ENCODE measurements at places on chromosomes 12 and 14.
A peak's percentile ranks its signal among the peaks of the same experiment; 100 is the strongest.

GRCh38 chr12:64568298-64568697 is 42.0 kb upstream of the RASSF3 start:
- DNase-seq, result no peak

DNA sequence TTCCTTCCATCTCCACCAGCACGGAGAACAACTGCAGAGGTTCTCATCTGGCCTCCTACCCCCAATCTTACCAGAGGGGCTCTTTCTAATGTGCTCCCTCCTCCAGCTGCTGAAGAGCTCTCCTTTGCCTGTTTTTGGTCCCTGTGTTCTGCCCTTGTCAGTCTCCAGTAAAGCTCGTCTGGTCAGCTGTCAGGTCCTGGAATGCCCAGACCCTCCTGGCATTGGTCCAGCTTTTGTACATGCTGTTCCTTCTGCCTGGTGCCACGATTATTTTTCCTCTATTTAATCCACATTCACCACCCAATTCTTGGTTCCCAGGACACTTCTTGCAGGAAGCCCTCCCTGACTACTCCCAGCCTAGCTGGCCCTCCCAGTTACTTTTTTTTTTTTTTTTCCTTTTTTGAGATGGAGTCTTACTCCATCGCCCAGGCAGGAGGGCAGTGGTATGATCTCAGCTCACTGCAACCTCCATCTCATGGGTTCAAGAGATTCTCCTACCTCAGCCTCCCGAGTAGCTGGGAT is 6.5 kb downstream of the SLC8B1 start:
- no peak for DNase-seq

- DNase-seq, result no peak
Measured at GRCh38 chr12:16785524-16785923, 179.6 kb upstream of the LMO3 start.

DNA sequence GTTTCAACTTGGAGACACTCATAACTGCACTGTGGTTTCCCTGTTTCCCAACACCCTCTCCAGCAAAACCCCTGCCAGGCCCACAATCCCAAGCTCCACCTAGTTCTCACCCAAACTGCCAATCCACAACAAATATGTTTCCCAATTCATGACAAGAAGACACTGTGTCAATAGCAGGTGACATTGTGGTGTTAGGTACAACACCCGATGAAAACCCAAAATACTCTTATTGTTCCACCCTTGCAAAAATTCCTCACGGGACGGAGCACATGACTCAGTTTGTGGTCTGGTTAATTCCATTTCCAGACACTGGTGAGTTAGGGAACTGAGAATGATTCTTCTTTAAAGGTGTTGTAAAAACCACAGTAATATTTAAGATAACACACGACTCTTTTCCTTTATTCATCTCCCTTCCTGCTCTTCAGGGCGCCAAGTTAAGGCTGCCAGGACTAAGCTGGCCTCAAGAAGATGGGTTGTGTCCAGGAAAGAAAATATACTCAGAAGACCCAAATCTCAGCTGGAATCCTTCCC is 735.5 kb downstream of the MED13L start:
- DNase-seq, result no peak

- DNase-seq, result peak; percentile 66
Measured at GRCh38 chr12:132955094-132956010, 754 bp downstream of the ZNF605 start.

DNA sequence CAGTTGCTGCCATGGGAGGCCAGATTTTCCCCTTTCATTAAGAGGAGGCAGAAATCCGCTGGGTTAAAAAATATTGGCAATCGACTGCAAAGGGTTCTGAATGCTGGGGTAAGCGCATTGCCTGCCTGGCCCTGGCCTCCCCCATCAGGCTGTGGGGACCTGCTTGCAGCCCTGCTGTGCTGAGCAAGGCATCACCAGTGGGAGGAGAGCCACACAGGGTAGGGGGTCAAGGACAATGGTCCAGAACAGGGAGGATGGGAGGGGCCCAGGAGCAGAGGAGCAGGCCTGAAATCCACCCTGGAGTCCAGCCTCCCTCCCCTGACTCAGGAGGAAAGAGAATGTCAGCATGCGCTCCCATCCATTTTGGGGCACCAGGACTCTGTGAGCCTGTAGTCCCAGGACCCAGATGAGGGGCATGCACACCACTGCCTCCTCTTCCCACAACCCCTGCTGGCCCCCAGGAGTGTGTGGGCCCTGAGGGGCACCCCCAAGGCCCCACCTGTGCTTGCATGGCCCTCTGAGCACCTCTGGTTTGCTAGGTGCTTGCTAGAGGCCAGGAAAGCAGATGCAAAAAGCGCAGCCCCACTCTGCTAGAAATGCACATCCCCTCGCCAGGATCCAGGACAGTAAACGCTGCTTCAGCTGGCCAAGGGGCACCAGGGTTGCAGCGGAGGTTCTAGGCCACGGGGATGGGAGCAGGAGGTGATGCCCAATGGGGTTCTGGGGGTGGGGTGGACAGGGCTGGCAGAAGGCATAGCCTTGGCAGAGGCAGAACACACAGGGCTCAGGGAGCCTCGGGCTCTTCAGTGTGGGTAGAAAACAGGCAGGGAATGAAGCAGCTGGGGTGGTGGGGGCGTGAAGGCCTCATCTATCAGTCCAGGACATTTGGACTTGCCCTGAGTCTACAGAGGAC is 14.6 kb downstream of the TESC start:
- DNase-seq, result no peak

DNA sequence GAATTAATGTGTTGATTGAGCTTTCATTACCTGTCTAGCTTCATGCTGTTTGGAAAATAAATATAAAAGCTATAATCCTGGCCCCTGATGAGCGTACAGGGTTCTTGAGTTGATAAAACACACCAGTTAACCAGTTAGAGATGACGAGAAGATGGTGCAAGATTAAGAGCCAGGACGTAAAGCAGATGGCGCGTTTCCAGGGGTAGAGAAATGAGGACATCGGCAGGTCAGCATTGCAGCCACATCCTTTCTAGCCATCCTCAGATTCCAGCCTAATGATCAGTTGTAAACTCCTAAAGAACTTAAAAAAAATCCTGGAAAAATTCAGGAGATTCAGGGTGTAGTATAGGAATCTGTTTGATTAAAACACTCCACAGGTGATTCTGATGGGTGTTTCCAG is 203.7 kb downstream of the CACNA1C start:
- no peak for DNase-seq

DNA sequence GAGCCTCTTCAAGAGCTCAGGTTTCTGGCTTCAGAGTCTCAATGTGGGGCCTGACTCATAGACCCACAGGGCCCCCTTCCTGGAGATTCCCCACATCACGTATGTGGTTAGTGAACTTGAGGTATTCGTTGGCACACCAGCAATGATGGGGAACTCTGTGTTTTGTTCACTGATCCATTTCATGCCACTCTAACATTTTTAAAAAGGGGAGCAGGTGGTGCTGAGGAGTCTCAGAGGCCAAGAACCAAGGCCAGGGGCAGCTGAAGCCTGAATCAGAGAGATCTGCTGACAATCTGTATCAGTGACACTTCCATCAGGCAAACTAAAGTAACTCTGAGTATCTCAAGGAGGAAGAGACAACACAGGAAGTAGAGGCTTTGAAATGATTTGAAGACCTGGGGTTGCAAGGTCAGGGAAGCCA is 323.4 kb downstream of the VRK1 start:
- no peak for DNase-seq

Data from H1 (cell line).